NCI-H2029 treated with DMSO at 0.1 percent for 48 hours (cell line): ENCODE measurements at places on chromosomes 1 and 21.

- no peak for DNase-seq
Measured at GRCh38 chr1:224802617-224803016, 126.9 kb upstream of the DNAH14 start.

GRCh38 chr1:116067566-116067890 is 43.7 kb upstream of the MAB21L3 start:
- DNase-seq: no peak

DNA sequence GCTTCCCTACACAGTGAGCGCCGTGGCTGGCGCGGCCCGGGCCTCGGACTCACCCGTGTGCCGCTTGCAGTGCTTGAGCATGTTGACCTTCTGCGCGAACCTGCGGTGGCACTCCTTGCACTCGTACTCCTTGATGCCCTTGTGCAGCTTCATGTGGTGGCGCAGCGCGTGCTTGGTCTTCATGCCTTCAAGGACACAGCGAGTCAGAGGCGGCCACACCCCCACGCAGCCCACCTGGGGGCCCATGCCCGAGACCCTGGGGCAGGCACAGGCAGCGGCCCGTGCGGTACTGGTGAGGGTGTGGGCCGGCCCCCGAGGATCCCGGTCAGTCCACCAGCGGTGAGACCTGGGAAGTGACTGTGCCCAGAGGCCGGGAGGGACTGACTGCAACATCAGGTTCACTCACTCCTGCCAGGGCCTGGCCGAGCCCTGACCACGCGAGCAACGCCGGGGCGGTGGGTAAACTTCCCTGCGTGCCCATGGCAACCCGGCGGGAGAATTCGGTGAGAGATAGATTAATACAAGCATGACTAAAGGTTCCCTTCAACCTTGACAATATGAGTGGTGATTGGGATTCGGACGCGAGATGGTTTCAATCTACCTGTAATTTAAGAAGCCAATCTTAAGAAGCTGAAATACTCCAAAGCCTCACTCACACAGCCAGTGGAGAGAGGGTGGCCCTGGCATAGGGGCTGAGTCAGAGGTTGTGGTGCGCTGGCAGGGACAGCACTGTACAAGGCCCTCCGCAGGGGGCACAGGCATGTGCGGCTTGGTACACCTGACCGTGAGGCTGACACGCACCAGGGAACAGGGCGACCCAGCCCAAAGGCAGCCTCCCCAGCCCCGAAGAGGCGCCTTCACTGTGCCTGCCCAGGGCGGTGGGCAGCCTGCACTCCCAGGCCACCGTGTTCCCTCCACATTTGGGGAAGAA is 49.1 kb upstream of the RIPK4 start:
- DNase-seq: no peak

GRCh38 chr1:45035631-45036301 is 23.7 kb downstream of the UROD start:
- peak; percentile 85 for DNase-seq

DNA sequence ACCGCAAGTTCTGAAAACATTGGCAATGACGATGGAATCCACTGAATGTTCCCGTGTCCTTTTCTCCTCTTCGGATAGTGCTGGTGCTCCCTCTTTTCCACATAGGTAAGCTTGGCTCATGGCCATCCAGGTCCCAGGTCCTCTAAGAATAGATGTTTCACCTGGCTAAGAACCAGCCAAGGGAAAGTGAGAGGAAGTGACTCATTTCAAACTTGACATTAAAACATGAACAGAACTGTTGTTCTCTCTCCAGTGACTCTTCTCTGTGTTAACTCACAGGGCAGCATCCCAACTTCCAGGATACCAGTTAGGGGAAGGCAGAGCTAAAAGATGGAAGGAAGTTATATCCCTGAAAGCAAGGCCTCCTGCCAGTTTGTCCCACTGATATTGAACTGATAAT is 493.8 kb upstream of the CHRM3 start:
- DNase-seq: no peak

- peak; percentile 60 for DNase-seq
Measured at GRCh38 chr1:58687516-58687915, 12.3 kb downstream of the MYSM1 start.

DNA sequence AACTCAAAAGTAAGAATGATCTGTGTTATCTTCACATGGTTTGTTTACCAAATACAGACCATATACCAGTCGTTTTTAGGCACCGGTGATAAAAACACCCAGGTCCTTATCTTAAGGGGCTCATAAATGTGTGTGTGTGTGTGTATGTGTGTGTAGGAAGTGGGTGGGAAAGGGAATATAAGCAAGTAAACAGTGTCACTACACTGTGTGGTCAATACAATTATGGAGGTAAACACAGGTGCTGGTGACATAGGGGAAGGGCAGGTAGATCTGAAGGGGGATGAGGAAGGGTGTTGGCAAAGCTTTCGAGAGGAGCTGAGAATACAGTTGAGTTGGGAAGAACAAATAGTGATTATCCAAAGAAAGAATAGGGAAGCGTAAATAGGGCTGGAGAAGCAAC is 19.1 kb upstream of the MRPS6 start:
- DNase-seq: peak; percentile 84

- DNase-seq: no peak
Measured at GRCh38 chr1:198640174-198640573, 1.3 kb downstream of the PTPRC start.

GRCh38 chr1:183306317-183307042 is 111.7 kb downstream of the NMNAT2 start:
- DNase-seq: no peak

- DNase-seq: no peak
Measured at GRCh38 chr1:54595956-54596498, 27.3 kb downstream of the FAM151A start.

- DNase-seq: no peak
Measured at GRCh38 chr1:25869909-25870606, 5.5 kb downstream of the PAQR7 start.

GRCh38 chr1:10084045-10084444 is 51.3 kb downstream of the UBE4B start:
- no peak for DNase-seq

- DNase-seq: no peak
Measured at GRCh38 chr1:17999884-18000283, 107.7 kb upstream of the IGSF21 start.

- DNase-seq: no peak
Measured at GRCh38 chr21:31158789-31159581, 120.7 kb upstream of the KRTAP19-8 start.

- no peak for DNase-seq
Measured at GRCh38 chr1:230715510-230715909, 1.6 kb upstream of the AGT start.

DNA sequence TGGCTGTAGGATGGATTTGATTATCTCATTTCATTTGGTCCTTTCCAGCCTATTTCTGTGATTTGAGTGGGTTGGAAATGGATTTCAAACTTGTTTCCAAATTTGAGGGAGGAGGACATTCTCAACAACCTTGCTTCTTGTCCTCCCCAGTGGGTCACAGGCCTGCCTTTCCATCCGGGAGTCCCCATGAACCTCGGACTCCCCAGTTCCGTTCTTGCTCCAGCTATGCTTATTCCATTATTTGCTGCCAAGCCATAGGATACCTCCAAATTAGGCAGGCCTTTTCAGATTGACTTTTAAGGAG is 97.8 kb downstream of the DUSP10 start:
- DNase-seq: no peak

DNA sequence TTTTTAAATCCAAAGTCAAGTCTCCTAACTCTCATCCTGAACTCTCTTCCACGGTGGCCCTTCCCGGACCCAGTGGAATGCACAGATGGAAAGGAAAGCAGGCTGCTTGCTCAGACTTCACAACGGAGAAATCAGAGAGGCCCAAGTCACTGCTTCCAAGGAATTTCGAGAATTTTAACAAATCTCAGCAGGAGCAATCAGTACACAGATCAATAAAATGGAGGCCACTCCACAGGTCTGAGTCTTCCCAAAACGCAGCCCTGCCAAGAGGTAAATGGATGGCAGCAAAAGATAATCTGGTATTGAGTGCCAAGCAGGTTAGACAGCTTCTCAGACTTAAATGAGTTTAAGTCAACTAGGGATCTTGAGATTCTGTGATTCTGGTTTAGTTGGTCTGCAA is 81.1 kb upstream of the TIAM1 start:
- no peak for DNase-seq

GRCh38 chr1:3135073-3135702 is 66.2 kb downstream of the PRDM16 start:
- no peak for DNase-seq

DNA sequence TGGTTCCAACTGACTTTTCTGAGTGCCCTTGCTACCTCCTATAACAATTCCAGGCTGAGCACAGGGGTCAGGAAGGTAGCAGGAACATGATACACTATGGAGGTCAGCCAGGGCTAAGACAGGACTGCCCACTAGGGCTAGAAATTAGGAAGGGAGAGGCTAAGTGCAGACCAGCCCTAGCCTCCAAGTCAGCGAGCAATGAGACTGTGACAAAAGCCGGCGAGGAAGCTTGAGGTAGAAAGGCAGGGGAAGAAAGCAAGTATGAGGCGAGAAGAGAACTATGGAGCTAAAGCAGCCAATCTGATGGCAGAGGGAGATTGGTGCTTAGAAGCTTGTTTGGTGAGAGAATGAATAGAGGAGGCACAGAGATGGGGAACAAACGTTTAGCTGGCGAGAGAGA is 4.7 kb downstream of the UROD start:
- no peak for DNase-seq

GRCh38 chr1:5992814-5993555 is 760 bp upstream of the NPHP4 start:
- no peak for DNase-seq

DNA sequence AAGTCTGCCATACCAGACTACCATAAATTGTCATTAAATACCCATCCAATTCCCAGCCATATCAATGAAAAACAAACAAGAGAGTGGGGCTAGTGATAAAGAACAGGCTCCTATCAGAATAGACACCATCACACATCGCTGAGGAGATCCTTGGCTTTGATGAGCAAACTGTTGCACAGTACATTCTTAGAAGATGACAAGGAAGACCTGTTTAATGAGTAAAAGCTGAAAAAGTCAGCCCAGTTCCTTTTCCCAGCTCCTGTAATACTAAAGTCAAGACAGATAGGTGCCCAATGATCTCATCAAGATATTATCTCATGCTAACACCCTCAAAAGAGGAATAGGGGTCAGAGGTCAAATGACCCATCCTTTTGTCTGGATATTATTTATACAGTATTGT is 164.5 kb upstream of the COA6 start:
- DNase-seq: no peak

DNA sequence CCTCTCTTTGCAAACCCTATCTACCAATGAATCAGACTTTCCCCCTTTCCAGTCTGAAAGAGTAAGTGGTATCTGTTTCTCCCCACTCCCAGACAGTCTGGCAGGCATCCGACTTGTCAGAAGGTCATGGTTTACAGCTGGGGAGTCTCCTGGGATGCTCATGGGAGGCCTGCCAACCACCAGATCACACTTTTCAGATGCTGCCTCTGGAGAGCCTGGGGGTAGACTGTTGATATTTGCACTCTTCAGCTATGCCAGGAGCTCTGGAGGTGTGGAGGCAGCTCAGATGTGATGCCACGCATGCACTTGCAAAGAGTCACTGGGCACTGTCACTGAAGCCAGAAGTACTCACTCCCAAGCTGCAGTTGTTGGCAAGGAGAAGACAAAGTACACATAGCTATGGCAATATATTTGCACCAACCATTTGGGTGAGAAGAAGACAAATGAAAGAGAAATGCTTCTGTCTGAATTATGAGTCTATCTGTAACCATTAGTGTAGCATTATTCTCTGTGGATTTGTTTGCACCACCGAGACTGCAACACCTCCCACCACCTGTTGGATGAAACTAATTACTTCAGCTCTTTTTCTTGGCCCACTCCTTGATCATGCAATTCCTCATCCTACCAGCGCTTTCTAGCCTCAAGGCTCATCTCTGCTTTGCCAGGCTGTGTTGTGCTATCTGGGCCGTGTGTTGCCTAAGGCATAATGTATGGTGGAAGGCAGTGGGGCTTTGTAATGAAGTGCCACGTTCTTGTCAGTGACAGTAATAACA is 133.0 kb upstream of the SPAG17 start:
- DNase-seq: peak; percentile 7

- no peak for DNase-seq
Measured at GRCh38 chr1:207901041-207901653, 9.8 kb downstream of the CD34 start.

DNA sequence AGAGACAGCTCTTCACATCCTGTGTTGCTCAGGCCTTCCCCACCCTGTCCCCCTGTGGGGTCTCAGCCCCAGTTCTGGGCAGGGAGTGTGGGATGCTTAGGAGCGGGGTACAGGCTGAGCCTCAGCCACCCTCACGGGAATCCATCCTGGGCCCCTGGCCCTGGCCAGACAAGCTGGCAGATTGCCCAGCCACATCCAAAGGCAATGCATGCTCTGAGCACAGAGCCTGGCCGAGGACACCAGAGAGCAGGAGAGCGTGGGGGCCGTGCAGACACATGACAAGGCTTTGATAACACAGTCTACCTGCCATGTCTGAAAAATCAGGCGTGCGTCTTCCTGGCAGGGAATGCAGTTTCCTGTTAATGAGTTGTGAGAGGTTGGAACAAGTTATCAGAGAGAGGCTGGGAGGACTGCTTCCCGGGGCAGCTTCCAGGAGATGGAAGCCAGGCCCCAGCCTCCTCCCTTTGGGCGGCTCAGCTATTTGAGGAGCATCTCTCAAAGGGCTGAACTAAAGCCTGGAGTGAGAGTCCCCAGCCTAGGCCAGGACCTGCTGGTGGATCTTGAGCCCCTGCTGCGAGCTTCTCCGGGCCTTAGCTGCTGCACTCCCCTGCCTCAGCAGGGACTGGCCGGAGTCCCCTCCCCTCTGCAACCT is 72.2 kb upstream of the SELENON start:
- no peak for DNase-seq

DNA sequence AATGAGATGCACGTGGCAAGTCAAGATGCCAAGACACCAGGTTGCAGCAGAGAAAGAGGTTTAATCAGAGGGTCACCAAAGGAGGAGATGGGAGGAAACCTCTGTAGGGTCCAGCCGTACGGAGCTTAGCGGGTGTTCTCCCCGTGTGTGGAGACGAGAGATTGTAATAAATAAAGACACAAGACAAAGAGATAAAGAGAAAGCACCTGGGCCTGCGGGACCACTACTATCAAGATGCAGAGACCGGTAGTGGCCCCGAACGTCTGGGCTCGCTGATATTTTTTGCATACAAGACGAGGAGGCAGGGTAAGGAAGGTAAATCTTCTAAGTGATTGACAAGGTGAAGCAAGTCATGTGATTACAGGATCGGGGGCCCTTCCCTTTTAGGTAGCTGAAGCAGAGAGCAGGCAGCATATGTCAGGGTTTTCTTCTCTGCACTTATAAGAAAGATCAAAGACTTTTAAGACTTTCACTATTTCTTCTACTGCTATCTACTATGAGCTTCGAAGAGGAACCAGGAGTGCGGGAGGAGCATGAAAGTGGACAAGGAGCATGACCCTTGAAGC is 41.2 kb upstream of the TDRD10 start:
- DNase-seq: no peak

- no peak for DNase-seq
Measured at GRCh38 chr1:65378247-65378946, 42.1 kb upstream of the LEPR start.

GRCh38 chr1:233540816-233541215 is 73.1 kb upstream of the KCNK1 start:
- no peak for DNase-seq

- no peak for DNase-seq
Measured at GRCh38 chr1:88394958-88395357, 289.1 kb upstream of the PKN2 start.

- no peak for DNase-seq
Measured at GRCh38 chr1:93136445-93136844, 43.8 kb downstream of the TMED5 start.
